BJ (cell line): ENCODE measurements at places on chromosomes 7 and 10. TPM values are rescaled to one million over a fixed set of nuclear protein-coding genes. Genes with fewer than 3 reads are reported as not detected.

DNA sequence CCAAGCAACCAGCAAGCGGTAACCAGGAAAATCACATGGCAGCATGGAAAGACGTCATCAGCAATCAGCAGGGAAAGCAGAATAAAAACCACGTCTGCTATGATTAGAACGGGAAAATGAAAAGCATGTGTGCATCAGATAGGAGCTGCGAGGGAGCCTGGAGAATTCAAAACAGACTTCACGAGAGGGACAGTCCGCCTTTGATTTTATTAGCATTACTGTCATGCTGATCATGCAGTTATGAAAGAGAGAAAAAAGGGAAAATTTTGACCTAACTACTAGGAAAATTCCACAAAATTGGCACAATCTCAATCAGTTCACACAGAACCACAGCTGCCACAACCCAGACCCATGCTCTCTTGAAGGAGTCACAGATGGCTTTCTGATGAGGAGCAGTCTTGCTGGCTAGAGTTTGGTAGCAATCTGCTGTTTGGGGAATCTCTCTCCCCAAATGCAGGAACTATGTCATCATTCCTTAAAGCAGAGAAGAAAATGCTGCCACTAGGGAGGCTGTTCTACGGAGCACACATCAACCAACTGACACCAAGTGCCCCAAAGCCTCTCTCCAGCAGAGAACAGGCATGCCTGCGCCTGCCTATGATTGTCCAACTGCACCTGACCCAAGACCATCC, 295.9 kb downstream of the TNS3 start:
- peak; percentile 98 for DNase-seq

DNA sequence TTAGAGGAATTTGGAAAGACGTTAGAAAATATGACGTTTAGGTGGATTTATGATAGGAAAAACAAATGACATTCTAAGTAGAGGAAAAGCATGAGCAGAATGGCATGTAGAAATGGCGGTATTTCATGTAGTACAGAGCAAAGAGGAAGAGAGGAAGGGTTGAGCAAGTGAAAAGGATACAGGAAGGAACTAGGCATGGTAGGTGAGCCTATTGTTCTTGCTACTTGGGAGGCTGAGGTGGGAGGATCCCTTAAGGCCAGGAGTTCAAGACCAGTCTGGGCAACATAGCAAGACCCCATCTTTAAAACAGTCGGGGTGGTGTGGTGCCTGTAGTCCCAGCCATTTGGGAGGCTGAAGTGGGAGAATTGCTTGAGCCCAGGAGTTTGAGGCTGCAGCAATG, 1.2 kb downstream of the GTPBP10 start:
- DNase-seq: no peak

DNA sequence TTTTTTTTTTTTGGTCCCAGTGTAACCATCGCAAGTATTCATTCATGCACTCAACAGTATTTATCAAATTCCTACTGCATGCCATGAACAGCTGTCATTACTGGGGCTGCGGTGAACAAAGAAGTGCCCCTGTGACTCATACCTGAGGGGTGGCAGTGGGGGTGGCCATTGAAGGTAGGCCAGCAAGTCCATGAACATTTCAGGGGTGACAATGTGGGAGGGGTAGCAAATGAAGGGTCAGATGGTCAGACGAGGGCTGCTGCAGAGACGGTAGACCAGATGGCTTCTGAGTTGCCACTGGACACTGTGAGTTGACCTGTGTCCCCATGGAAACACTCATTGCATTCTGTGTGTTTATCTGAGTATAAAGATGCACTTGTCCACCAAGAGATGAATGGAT, 92.5 kb upstream of the PITRM1 start:
- DNase-seq: no peak

Gene CNNM2
- polyA plus RNA-seq: 2.1 and 3.7 TPM in 2 replicates

Gene TAX1BP1
- polyA plus RNA-seq: 93.6 and 143 TPM in 2 replicates
